ENCODE measurements at places on chromosomes 3 and 15.

DNA sequence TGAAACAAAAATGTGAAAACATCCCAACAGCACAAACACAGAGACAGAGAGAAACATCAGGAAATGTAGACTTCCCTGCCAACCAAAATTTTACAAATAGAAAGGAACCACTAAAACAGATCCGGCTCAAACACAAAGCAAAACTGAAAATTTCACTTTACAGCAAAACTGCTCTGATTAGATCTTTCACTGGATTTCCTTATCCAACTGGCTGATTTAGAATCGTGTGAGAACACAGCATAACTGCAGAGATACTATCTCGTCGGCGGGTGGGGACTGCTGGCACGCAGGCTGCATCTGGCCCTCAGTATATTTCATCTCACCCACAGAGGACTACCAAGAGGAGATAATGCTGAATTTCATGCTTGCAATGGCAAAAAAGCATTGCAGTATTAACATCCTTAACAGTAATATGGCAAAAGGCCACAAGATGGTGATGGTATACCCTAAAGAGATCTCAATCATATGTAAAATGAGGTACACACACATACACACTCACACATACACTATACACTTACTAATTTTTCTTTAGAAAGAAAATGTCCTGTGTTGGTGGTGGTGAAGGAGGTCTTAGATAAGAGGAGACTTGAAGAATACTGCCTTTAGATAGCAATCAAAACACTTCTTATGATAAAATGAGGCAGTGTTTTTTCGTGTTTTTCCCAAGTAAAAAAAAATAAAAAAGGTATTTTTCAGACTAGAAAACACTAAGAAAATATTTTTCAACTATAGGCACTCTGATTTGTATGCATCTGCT, 10.6 kb upstream of the LEO1 start:
- peak; percentile 89 for DNase-seq

DNA sequence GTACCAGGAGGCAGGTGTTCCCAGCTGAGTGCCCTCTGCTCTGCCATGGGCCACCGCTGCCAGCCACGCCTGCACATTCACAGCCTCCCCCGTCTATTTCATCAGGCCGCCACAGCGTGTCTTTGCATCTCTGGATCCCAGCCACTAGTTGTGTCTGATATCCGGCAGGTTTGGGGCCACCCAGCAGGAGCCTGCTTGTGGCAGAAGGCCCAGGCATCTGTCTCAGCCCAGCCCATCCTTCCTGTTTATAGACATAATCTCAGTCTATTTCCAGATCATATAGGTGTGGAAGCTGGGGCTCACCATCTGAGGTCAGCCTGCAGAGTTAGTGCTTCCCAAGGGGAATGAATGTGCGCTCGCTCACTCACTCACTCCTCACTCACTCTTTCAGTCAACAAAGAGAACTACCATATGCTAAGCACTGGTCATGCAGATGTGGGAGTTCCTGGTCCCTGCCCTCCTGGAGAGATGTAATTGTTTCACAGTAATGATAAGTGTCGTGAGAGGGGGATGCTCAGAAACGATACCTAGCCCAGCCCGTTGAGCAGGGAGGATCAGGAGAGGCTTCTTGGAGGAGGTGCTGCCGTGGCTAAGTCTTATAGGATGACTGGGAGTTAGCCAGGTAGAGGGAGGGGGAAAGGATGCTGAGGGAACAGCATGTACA, 60.6 kb downstream of the FGD5 start:
- DNase-seq: no peak

DNA sequence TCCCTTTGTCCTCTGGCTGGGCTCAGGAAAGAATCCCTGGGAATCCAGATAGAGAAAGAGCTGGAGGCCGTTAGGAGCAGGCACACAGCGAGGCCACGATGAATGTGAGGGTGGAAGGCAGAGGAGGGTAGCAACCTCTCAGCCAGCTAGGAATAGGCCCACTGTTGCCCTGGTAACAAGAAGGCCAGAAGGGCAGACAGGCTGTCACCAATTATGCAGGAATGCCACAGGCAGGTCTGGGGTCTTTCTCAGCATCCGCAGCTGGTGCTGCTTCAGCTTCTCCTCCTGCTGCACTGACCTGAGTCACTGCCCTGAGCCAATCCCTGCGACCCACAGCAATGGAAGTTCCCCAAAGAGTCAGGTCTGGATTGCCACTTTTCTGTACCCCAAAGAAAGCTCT, 62.8 kb upstream of the C3orf80 start:
- DNase-seq: no peak

DNA sequence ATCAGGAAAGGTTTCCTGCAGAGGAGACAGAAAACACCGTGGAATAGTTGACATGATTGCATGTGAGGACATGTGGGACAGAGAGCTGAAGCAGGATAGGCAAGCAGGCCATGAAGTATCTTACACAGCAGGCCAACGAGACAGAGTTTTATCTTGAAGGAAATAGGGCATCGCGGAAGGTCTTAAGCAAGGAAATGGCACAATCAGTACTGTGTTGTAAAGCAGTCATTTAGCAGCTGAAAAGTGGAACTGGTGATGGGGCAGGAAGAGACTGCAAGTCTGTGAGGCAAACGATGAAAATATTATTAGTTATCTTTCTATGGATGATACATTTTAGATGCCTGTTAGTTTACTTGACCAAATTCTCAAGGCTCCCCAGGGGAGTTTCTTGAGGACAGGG, 535.1 kb downstream of the SOX2 start:
- DNase-seq: no peak

- DNase-seq: no peak
These were observed 30.8 kb upstream of the RPN1 start for GRCh38 chr3:128681369-128681829.
